ENCODE measurements at places on chromosomes 7 and 10. TPM values are rescaled to one million over a fixed set of nuclear protein-coding genes. Genes with fewer than 3 reads are reported as not detected.

EPDR1 gene
- 31.6 TPM for total RNA-seq

GRCh38 chr10:53458007-53458406 lies 685.4 kb upstream of the MBL2 start:
- DNase-seq: no peak

- DNase-seq: no peak
Observed at GRCh38 chr7:118054529-118054928, 129.4 kb upstream of the LSM8 start.

LLCFC1 gene
- total RNA-seq: not detected

DNA sequence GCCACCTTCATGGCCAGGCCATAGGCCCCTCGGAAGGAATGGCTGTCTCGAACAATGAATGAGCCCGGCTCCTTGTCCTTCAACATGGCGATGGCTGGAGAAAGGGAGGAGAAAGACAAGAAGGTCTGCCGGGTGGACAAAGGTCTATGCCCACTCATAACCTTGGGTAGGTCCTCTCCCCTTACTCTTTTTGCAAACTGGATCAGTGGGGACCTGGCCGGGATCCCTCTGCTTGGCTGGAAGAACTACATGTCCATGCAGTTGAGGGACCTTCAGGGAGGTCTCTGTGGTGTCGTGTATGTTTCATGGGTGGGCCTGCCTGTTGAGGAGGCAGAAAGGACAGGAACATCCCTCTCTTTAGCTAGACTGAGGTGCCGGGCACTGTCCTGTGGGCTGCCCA lies 284.8 kb downstream of the TNS3 start:
- no peak for DNase-seq

- DNase-seq: no peak
Observed at GRCh38 chr7:150502519-150502918, 12.2 kb upstream of the GIMAP7 start.

DNA sequence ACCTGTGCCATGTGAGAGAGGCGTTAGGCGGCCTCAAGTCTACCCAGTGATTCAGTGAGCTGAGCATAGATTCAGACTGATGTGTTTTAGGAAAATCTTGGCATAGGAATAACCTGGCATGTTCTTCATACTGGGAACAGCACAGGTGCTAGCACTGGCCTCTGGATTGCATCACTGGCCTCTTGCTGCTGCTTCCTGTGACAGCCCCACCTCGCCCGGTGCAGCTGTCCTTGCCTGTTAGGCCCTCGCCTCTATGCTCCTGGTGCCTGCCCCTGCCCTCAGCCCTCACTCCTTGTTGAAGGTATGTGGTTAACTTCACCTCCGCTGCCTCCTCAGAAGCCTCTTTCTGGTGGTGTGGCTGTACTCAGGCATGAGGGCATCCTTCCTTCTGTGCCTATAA lies 46.2 kb downstream of the BLNK start:
- no peak for DNase-seq

DNA sequence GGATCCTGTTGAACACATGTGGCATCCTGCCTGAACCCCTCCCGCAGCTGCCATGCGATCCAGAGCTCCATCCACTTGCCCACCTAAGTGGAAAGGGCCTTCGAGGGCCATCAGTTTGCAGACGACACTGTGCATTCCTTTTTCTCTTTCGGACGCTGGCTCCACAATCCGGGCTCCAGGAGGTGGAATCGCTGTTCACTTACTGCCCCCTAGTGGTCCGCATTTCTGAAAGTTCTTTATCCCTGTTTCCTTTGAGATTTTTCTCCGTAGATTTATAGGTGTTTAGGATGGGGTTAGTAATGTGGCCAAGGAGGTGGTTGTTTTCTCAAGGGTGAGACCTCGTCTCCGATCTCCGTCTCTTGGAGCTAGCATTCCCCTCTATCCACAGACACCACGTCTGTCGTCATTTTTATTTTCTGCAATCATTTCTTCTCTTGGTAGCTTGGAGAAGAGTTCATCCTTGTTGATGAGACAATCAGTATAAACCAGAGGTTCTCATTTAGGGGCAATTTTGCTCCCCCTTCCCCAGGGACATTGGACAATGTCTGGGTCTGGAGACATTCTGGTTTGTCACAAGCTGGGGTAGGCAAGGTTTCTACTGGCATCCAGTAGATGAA lies 204.6 kb downstream of the ARHGAP21 start:
- peak; percentile 65 for DNase-seq

DNA sequence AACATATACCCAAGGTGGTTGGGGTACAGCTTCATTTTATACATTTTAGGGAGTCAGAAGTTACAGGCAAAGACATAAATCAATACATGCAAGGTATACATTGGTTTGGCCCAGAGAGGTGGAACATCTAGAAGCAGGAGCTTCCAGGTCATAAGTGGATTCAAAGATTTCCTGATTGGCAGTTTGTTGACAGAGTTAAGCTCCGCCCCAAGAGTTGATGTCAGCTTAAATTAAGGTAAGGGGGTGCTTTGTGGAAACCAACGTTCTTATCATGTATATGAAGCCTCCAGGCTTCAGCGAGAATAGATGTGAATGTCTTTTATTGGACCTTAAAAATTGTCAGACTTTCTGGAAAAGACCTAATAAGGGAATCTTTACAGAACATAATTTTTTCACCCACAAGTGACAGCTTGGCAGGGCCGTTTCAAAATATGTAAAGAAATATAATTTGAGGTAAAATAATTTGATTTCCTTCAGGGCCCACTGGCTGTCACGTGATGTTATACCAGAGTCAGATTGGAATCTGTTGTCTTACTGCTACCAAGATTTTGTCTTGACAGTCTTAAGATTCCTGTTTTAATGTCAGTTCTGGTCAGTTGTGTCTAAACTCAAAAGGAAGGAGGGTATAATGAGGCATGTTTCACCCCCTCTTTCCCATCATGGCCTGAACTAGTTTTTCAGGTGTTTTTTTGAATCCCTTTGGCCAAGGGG lies 6.3 kb upstream of the PANK1 start:
- DNase-seq: no peak

MMP21 gene
- not detected for total RNA-seq

- no peak for DNase-seq
Observed at GRCh38 chr7:22182149-22182548, 174.8 kb downstream of the RAPGEF5 start.

GRM3 gene
- not detected for total RNA-seq

HNRNPH3 gene
- total RNA-seq: 17.8 TPM

DNA sequence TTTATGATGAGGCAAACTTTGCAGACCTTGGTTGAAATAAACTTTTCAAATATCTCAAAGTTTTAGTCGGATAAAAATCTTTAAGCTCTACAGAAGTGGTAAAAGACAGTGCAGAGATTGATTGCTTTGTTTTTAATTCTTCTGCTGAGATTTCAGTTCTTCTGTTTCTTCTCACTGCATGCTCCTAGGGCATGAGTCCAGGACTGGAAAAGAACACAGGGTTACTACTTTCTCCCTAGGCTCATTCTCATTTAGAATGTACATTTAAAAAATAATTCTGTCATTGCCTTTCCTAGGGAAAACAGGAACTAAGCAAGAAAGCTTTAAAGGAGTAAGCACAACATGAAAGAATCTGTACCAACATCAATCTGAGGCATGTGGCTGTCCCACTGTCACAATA lies 256.7 kb upstream of the DGKB start:
- no peak for DNase-seq

DNA sequence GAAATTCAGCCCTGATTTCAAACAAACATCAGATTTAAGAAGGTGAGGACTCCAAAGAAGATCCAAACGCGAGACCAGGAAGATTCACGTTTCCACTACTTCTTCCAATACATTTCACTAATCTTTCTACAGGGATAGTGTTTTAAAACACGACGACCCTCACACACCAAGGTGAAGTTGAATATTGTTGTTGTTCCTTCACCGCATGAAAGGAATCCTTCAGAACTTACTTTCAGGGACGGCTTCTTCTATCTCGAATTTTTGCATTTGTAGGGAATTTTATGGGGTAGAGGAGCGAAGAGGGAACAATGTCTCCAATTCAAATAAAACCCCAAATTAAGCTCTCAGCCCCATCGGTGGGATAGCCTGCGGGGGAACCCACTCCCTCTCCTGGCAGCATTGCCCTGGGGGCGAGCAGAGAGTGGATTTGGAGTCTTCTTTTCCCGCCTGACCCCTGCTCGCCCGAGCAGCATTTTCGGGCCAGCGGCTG lies 1.5 kb upstream of the GATA3 start:
- DNase-seq: no peak

DNA sequence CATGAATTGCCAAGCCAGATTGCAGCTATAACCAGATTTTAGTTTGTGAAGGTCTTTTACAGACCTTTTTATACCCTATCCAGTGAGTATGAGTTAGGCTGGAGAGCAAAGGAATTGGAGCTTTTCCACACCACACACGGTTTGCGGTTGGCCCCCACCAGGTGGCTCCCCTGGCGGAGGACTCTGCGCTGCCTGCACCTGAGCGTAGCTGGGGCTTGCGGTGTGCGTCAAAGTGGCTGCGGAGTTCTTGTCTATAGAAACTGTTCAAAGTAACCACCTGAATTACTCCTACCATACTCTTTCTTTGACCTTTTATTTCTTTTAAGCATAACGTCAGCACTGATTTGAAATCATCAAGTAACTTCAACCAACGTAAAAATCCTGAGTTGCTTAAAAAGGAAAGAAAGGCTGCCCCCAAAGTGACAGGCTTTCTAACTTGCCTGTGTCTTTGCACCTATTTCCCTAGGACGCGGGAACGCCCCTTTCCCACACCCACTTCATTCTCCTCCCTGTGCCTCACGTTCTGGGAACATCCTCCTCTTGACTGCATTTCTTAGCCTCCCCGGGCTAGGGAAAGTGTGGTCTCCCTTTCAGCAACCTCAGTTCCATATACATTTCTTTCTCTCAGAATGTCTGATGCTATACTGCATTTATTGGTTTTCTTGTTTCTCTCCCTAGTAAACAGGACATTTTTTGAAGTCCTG lies 47.6 kb upstream of the TMEM72 start:
- DNase-seq: no peak

DNA sequence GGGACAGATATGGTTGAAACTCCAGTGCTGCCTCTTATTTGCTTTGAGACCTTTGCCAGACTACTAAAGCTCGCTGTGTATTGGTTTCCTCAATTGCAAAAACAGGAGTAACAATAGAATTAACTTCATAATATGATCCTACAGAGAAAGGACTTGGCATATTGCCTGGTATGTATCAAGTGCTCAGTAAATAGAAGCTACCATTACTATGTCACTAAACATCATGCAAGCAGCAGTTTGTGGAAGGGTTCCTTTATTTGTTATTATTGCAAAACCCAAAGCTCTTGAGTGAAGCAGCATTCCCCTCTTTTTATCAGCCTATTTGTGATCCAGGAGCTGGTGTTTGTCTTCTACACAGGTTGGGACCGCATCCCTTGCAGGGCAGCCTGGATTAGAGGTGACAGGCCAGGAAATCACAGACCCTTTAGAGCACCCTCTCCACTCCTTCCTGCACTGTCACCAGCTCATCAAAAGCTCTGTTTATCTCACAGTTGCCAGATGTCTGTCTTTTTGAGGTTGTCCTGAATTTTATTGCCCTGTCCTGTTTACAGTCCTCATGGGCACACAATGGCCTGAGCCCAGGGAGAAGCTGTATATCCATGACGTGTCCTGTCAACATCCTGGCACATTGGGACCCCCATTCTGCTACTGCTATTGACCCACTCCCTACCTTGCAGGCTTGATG lies 121.5 kb downstream of the SNX10 start:
- DNase-seq: no peak

DNA sequence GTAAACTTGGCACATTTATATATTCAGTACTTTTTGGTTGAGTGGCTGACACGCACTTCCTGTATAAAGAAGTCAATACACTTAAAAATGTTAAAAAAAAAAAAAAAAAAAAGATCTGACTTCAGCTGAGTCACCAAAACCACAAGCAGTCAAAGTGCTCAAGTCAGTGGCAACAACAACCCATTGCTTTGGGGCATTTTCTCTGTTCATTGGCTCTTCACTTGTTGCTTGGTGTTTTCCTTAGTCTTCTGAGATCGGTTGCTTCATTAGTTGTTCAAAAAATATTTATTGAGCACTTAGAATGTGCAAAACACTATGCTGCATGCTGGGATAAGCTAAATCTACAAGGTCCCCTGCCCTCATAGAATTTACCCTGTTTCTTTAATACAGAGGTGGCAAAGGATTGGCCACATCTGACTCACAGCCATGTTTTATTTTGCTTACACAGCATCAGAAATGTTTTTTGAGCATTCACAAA lies 63.7 kb downstream of the ZNRF2 start:
- peak; percentile 95 for DNase-seq

GRCh38 chr7:1301882-1302251 lies 69.2 kb downstream of the UNCX start:
- no peak for DNase-seq

DNA sequence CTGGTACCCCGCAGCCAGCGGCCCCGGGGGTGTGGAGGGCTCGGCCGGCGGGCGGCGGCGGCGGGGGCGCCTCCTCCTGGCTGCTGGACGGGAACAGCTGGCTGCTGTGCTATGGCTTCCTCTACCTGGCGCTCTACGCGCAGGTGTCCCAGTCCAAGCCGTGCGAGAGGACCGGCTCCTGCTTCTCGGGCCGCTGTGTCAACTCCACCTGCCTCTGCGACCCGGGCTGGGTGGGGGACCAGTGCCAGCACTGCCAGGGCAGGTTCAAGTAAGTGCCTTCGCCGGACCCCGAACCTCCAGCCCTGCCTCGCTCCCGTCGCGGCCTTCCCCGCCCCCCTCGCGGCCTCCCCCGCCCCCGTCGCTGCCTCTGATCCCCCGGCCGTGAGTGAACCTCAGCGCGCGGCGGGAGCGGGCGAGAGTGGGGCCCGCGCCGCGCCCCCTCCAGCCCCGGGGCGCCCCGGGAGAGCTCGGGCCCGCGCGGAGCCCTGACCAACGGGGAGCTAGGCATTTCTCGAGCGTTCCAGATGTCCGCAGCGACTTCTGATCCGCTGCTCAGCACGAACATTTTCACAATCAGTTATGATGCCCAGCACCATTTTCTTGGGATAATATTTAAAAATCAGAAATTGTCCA lies 727 bp downstream of the ATRNL1 start:
- no peak for DNase-seq

GRCh38 chr10:27816320-27816719 lies 70.7 kb upstream of the MKX start:
- no peak for DNase-seq

DNA sequence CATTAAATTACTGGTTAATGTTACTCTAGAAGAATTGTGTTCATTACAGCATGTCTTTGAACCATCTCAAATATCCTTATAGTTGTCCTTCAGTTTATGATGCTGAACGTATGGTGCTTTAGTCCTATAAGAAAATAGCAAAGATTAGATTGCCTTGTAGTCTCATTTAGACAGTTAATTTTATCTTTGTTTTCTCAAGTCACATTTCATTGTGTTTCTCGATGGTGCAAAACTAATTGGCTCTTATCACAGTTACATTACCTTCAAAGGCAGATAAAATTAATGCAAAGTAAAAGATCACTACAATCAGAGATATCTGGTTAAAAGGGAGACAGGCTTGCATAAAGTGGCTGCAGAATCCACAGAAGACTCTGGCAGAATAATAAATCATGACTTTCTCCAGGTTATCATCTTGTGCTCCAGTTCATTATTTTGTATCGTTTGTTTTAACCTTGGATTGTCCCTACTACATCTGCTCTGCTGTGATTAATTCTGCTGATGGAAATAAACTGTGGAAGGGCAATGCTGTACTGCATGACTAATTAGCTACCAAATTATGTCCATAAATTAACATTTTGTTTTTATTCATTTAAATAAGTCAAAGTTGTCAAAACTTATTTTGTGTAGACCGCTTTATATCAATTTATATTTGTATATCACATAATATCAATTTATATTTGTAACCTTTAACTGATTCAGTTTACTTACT lies 24.2 kb downstream of the PRPS1L1 start:
- no peak for DNase-seq

LYZL2 gene
- total RNA-seq: not detected

CCNY gene
- total RNA-seq: 35.3 TPM

CDHR1 gene
- not detected for total RNA-seq
